Renal pelvis (tissue), 12 donors: ENCODE measurements at places on chromosomes 7 and 10. TPM values are rescaled to one million over a fixed set of nuclear protein-coding genes. Genes with fewer than 3 reads are reported as not detected.

DNA sequence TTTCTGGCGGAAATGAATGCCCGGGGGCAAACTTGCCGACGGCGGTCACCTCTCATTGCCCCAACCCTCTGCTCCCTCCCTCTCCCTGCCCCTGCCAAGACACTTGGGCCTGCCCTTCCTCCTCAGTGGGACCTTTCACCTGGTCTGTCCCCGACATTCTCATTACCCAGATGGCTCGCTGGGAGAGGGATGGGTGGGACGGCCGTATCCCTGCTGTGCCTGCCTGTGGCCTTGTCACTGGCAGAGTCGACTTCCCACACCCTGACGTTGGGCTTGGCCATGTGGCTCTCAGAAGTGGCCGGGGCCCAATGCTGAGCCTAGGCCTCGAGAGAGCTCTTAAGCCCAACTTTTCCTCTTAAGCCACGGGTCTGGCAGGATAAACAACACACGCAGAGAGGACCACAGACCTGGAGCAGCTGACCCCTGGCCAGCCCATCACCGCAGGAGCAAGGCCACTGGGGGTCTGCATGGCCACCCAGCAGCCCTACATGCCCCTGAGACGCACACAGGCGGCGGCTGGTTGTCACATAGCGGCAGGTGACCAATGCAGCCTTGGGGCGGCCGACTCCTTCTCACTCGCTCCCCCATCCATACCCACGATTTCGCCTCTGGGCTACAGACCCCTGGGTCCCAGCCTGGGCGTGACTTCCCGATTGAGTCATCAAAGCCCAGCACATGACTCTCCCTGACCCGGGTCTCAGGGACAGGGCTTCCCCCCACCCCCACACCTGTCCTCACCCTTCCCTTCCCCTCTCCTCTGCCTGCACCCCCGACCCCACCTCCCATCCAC, 40.1 kb downstream of the SLC29A4 start:
- no peak for DNase-seq

GRCh38 chr10:106958589-106959361, 205.7 kb downstream of the SORCS1 start:
- DNase-seq = no peak

GRCh38 chr7:84697506-84697905, 489.4 kb downstream of the SEMA3D start:
- DNase-seq = no peak

- no peak for DNase-seq
Measured at GRCh38 chr7:91408388-91409154, 144.3 kb downstream of the FZD1 start.

DNA sequence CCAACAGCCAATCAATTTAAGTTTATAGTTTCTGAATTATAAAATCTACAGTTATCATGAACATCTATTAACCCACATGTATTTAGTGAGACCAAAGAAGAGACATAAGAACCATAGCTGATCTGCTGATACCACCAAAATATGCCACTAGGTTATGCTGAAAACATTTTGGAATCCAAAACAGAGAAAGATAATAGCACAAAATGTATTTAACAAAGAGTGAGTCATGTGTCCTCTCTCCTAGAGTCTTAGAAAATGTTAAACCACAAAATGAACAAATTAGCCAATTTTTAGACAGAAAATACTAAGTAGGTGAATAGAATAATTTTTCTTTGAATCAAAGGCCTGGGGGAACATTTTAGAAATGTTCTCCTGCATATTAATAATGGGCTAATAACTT, 527.5 kb downstream of the GPAM start:
- no peak for DNase-seq

DNA sequence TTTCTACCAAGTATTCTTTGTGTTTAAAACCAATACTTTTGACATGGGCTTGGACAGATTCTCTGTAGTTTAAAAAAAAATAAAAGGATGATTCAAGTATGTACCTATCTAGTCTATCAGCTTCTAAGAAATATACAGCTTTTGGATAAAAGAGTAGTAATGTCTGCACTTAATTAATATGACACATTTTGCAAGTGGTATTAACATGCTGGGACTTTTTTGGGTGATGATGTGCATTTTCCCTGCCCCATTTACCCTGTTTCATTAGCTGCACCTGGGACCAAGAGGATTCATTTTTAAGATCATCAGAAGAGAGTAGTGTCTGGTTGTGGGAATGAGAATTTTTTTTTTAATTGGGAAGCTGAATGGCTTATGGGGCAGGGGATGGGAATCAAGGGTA, 236.2 kb upstream of the KLF14 start:
- no peak for DNase-seq

DNA sequence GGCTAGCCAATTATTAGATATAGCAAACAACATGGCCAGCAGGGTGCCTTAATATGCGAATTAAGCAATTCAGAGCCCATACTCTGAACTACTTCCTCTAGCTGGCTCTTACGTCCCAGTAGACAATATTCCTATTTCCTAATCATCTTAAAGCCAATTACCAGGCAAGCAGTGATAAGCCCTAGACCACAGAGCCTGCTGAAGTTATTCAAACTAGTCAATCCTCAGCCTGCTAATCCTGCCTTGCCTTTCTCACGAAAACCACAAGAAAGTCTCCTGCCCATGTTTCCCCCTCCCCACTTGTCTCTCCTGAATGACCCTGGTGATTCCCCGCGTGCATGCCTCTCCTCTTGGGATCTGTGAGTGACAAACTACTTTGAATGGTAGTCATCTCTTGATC, 86.8 kb upstream of the CACNA2D1 start:
- DNase-seq = no peak

DNA sequence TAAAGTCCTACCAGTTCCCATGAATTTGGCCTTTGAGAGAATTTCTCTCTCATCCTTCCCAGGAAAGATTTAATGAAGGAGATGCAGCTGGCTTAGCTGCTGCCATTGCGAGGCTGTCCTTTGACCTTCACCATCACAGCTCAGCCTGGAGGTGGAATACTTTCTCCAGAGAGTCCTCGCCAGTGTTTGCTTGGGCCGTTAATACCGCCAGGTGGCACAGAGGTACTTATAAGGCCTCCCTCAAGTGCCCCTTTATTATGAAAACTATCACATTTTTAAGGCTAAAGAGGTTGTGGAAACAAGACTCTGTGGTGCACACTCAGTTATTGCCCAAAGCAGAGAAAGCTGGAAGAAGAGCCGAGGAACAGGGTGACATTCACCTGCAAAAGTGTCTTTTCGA, 330.6 kb downstream of the CCSER2 start:
- no peak for DNase-seq

- peak; percentile 95 for DNase-seq
Measured at GRCh38 chr7:25405736-25406135, 177.4 kb upstream of the NPVF start.

DNA sequence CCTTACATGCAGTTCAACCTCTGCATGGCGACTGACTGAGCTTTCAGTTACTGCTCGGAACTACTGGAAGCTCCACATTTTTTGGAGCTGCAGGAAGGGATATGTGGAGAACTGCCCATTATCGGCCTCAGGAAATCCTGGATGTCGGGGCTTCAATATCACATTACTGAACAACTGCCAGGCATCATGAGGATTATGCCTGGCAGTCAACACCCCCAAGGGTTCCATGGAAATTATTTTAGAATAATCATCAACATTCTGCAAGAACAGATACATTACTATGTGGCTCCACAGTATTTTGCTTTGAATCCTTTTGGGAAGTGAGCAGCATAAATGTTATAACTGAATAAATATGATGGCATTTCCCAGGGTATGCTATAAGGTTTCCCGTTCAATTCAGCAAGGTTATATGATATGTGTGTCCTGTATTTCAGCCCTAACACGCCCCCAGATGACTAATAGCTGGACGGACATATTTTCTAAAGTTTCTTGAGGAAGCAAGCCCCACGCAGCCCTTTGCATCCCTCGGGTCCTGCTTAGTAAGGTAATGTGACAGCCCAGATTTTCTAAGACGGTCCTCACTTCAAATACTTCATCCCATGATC, 53.0 kb upstream of the OPALIN start:
- DNase-seq = no peak

DNA sequence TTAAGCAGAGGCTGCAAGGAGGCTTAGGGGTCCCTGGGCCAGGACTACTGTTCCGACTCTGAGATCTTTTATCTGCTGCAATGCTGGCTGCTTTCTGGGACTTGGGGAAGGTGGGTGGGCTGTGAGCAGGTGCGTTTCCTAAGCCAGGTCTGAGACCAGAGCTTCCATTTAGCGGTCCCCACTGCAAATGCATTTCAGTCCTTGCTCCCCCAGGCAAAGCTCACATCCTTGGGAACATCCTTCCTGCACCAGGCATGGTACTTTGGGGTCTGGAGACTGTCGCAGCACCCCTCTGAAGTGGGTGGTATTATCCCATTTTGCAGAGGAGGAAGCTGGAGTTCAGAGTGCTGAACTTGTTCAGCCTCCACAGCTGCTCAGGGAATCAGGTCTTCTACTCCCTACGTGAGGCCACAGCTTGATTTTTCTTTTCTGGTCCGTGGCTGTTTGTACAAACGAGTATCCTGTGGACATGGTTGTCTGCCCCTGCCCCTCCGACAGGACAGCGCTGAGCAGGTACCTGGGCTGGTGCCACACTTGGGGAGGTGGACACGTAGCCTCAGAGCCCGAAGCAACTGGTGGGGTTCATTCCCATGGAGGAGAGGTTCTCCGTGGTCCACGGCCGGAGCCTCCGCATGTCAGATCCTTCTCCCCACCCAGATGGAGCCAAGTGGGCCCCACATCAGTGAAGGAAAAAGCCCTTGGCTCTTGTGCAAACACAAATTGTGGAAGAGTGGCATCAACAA, 20.0 kb downstream of the ZMIZ1 start:
- no peak for DNase-seq

DNA sequence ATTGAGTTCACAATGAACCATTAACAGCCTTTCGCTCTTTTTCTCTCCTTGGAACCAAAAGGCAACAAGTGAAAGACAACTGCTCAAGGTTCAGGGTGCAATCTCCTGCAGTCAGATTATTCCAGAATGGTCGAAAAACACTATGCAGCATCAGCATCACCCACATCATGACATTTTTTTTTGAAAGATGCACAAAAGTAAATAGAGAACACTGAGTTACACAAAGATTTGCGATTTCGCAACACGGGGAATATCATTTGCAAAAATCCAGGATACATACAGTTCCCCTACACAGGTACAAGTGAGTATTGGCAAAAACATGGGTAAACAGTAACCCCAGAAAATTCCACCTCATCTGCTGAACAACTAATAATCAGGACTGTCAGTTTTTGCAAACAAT, 611.5 kb downstream of the KCNMA1 start:
- DNase-seq = no peak

GRCh38 chr7:25549271-25549921, 321.1 kb upstream of the NPVF start:
- DNase-seq = peak; percentile 71

DNA sequence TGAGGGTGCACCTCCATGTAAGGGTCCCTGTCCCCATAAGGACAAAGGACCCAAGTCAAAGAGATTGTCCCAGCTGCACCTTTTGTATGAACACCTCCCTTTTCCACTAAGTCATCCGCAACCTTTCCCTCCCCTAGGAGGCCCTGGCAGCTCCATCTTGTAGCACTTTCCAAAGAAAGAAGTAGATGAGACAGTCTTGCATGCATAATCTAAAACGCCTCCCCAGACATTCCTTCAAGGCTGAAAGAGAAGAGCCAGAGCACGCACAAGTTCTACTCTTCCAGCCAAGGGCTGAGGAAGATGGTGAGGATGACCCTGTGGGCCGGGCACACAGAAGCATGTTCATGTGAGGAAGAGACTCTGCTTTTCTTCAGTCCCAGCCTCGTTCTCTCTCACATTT, 194.4 kb downstream of the TNS3 start:
- DNase-seq = no peak

- no peak for DNase-seq
Measured at GRCh38 chr10:132420469-132420980, 23.5 kb downstream of the PWWP2B start.

- no peak for DNase-seq
Measured at GRCh38 chr10:5691786-5692185, 7.1 kb downstream of the TASOR2 start.

GRCh38 chr7:106218546-106218945, 66.2 kb downstream of the NAMPT start:
- no peak for DNase-seq

DNA sequence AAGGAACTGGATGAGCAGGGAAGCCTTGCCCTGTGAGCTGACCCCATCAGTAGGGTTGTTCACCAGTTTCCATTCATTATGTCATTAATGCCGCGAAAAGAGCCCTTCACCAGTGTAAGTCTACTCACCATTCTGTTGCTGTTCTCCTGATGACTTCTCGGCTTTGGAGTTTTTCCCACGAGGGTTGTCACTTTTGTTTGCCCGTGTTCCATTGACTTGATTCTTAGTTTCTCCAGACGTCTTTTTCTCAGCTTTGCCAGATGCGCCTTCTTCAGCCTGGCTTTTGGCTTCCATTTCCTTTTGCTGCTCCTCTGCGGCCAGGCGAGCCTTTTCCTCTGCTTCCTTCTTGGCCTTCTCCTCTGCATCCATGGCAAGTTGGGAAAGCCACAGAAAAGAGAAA, 128.8 kb downstream of the PPP1R17 start:
- no peak for DNase-seq

- DNase-seq = no peak
Measured at GRCh38 chr7:36001546-36001945, 151.5 kb upstream of the EEPD1 start.

- DNase-seq = no peak
Measured at GRCh38 chr10:35643151-35644049, 1.3 kb upstream of the FZD8 start.

DNA sequence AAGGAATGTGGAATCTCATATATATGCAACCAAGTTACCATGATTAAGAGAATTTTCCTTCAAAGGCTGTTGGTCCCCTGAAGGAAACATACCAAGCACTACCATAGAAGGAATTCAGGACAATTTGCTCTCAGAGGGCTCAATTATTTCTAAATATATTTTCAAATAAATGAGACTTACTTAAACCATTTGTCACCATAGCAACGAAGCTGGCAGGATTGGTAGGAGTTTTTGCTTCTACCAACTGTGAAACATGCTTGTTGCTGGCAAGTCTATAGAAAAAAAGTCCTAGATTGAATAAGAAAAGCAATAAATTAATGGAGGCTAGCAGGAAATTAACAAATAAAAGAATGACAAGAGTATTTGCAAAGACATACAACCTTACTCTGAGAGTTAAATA, 156.9 kb upstream of the NPSR1 start:
- no peak for DNase-seq

- DNase-seq = no peak
Measured at GRCh38 chr10:95236068-95236903, 42.2 kb downstream of the ACSM6 start.

DNA sequence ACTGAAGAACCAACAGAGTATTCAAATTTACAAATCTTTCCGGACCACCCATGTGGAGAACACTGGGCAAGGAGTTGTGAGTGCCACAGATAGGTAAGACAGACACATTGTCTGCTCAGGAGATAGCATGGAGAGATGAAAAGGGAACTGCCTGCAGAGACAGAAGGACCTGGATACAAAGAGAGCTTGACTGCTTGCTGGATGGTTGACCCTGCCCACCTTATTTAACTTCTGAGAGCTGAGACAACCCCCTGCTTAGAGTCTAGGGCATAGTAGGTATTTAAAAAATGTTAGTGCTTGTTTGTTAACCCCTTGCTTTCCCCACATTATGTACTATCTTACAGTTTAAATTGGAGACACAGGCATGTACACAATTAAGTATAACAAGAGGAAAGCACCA, 314.1 kb downstream of the THSD7A start:
- no peak for DNase-seq

Gene PDE6C
- polyA plus RNA-seq = 0.33 TPM

Gene CH25H
- 0.13 TPM for polyA plus RNA-seq

Gene EPDR1
- 19.8 TPM for polyA plus RNA-seq

Gene SEMA3A
- 13.5 TPM for polyA plus RNA-seq

Gene CCDC3
- 16.1 TPM for polyA plus RNA-seq

Gene EPHB6
- polyA plus RNA-seq = 21.3 TPM

Gene TAX1BP1
- polyA plus RNA-seq = 116 TPM

Gene SEMA4G
- polyA plus RNA-seq = 61.7 TPM

Gene CPA2
- 0.21 TPM for polyA plus RNA-seq

Gene TBRG4
- 64.3 TPM for polyA plus RNA-seq

Gene PSD
- polyA plus RNA-seq = 13.2 TPM

Gene TET1
- 10.0 TPM for polyA plus RNA-seq
